ENCODE measurements at places on chromosomes 3 and 15.

- DNase-seq: no peak
Observed at GRCh38 chr3:157926822-157927221, 179.4 kb downstream of the SHOX2 start.

DNA sequence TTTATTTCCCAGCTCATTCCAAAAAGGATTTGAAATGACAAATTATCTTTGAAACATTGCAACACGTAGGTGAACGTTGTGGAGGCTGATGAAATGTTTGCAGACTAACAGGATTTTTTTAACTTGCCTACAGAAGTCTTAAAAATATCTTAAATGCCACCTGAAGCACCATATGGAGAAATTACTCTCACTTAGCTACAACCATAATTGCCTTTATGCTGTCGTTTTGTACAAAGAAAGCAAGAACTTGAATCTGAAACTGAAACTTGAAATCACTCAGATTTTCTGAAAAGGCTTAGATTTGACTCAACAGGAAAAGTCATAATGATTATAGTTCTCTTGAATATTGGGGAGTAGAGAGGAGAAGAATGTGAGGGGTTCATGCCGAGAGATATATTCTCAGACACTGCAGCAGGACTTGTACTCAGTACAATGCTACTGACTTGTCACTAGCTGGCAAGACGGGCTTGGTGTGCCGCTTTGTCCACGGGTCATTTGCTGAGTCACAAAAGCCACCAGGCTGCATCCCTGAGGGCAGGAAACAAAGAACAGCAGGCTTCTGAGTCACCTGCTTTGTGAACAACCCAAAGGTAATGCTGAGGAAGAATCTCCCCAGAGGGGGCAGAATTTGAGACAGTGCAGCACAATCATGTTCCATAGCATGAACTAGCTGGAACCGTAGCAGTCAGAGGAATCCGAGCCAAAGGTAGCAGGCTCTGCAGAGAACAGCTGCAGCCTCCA is 7.1 kb upstream of the FMN1 start:
- peak; percentile 4 for DNase-seq

GRCh38 chr3:23644676-23645075 is 161.1 kb upstream of the UBE2E1 start:
- DNase-seq: no peak

- no peak for DNase-seq
Observed at GRCh38 chr3:13072239-13072599, 1.0 kb downstream of the IQSEC1 start.

- no peak for DNase-seq
Observed at GRCh38 chr3:158769952-158770740, 31.7 kb upstream of the MFSD1 start.

Data from activated naive CD4-positive, alpha-beta T cell (primary cell).